ENCODE measurements at places on chromosomes 13 and 19.

DNA sequence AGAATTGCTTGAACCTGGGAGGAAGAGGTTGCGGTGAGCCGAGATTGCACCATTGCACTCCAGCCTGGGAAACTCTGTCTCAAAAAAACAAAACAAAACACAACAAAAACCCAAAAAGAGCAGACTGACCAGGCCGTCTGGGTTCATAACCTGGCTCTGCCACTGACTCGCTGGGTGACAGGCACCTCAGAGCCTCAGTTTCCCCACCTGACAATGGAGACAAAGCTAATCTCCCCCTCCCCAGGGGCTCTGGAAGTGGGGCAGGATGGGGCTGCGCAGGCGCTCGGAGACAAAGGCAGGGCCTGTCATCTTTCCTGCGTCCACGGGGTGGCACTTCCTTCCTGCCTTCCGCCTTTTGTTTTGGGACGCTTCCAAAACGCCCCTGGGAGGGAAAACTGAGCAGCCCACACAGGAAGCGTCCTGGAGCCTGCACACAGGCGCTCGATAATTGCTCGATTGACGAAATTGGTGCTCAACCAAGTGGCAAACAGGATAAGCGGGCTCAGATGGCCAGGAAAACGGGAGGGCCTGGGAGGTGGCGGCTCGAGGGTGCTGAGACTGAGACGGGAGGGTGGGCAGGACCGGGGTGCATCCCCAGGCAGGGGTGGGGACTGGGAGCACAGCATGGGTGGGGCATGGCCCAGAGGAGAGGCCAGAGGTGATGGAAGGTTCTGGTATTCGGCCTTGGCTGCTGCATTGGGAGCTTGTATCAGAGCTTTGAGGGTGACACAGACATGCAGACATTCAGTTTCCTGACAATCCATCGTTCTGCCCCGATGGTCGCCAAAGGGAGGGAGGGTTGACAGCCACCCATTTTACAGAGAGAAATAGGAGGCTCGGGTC lies 17.8 kb downstream of the SPC24 start:
- DNase-seq = peak; percentile 79

DNA sequence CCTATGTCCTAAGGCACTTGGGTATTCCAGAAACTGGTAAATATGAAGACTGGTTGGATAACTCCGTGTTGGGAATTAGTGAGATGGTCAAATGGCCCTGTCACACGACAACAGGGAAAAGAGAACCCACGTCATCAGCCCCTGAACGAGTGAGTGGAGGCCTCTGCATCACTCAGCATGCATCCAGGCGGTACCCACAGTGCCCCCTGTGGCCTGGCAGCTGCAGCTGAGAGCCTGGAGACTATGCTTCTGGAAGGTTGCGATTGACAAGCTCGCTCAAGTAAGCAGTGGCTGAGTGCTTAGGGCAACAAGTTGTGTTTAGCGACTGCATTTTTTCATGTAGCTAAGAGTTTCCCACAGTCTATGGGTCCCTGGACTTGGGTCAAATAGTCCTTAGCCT lies 55.9 kb downstream of the COL4A2 start:
- no peak for DNase-seq

DNA sequence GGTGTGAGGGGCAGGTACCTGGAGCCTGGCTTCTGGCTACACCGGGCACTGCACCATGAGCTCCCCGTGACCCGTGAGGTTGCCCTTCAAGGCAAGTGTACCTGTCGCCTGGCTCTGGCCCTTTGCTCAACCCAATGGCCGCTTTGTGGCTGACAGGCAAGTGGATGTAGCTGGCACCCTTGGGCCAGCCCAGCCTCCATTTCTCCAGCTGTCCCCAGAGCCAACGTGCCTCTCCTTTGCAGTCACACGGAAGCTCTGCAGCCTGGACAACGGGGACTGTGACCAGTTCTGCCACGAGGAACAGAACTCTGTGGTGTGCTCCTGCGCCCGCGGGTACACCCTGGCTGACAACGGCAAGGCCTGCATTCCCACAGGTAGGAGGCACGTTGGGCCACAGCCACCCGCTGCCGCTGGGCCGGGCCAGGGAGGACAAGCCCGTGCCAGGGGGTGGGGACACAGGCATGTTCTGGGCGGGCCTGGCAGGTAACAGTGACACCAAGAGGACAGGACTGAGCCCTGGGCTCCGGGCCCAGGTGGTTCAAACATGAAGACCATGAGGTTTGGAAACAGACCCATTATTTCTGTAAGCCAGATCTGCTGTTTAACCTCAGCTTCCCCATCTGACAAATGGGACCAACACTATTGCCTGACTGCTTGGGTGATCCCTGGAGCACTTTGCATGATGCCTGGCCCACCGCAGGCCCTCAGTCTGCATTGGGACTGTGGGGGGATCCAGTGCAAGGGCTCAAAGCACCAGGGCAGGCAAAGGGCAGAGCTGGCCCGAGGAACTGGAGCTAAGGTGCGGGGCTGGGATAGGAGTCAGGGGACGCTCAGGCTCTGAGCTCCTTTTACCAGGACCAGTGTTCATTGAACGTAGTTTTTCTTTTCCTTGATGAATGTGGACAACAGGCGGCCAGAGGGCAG lies 17.5 kb upstream of the PROZ start:
- DNase-seq = no peak

DNA sequence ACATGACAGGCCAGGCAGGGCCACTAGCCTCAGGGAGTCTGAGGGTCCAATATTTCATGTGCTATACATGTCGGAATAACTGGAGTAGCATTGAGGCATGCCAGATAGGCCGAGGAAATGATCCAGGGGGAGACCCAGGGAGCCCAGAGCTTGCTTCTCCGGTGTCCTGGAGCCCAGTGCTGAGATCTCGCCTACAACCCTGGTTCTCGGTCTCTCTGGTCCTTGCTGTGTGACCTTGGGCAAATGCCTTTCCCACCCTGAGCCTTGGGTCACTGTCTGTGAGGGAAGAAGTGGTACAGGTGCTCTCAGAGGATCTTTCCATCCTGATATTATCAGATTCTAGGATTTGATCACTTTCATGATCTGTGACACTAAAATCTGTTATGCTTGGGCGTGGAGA lies 11.3 kb downstream of the CBLC start:
- DNase-seq = no peak

DNA sequence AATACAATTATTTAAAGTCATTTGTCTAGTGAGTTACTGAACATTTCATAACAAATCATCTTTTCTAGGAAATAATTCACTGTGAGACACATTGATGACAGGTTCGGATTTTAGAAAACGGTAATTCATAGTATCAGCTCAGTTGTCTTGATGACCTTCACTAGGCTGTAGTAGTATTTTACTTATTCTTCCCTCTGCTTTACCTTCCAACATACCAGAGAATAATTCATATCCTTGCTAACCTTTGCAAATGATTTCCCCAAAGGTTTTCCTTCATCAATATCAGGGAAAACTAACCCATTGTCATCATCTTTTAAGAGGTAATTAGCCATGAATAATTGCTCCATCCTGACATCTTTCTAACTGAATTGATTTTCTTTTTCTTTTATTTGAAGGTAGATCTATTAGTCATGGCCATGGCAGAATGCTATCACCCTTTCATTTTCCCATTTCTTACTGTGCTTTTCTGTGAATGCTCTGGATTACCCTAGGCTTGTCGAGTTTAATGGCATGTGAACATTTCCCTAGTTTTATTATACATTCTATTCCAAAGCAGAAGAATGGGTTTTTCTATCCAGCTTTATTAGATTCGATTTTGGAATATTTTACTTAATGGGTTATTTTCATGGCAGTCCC lies 299.2 kb downstream of the OLFM4 start:
- no peak for DNase-seq

DNA sequence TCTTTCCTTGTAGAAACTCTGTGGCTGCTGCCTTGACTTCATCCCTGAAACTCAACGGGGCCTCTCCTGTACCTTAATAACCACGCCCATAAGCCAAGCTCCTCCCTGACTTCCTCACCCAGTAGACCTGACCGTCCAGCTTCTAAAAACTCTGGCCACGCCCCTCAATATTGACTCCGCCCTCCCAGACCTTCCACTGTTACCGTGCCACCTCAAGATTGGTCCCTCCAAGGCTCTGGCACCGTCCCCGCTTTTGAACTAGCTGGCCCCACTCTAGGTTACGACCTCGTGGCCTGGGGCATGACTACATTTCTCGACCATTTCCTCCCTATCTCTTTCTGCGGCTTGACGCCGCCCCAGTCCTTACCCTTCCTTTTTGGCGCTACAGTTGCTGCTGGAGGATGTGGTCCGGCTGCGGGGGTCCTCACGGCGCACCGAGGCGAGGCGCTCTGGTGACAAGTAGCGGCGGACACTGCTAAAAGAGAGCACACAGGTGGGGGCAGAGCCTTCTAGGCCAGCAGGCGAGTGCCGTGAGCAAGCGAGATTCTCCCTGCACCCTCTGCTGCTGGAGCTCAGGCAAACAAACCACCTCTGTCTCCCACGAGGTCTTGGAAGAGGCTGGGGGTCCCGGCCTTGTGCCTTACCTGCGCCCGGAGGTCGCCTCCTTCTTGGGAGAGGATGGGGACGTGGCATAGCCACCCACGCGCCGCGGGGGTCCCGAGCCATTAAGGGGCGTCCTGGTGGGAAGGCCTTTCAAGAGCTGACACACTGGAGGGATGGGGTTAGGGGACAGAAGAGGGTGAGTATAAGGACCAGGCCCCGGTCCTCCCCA lies 2.3 kb upstream of the EML2 start:
- peak; percentile 74 for DNase-seq

DNA sequence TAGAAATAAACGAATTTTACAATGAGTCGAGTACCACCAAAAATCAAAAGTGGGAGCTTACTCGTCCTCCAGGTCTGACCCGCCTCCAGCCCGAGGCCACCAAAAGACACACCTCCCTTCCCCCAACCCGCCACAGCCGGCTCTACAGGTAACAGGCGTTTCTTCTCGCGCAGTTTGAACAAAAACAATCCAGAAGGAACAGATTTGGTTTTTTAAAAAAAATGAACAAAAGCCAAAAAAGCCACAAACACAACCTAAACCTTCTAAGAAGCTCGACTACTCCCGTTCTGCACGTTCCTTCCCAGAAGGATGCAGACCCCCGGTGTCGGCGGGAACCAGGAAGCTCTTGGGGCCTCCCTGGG lies 671 bp downstream of the ZDHHC20 start:
- DNase-seq = peak; percentile 23

- DNase-seq = no peak
These were observed 64.6 kb upstream of the KL start for GRCh38 chr13:32951580-32951979.

DNA sequence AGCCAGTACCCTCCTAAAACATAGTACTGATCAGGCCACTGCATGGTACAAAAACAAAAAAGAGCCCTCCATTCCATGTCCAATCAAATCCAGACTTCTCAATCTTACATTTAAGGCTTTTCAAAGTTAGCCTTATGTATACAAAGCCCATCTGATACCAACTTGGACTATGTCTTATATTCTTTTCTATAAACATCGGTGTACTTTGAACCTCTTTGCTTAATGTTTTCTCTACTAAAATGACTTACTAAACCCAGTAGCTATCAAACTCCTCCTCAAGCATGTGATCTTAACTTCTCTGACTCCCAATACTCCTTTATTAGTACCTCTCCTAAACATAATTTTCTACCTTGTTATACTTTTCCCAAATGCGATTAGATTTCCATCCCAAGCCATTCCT lies 14.8 kb downstream of the TSC22D1 start:
- no peak for DNase-seq

GRCh38 chr13:50537029-50537428 lies 306.5 kb downstream of the DLEU7 start:
- no peak for DNase-seq

DNA sequence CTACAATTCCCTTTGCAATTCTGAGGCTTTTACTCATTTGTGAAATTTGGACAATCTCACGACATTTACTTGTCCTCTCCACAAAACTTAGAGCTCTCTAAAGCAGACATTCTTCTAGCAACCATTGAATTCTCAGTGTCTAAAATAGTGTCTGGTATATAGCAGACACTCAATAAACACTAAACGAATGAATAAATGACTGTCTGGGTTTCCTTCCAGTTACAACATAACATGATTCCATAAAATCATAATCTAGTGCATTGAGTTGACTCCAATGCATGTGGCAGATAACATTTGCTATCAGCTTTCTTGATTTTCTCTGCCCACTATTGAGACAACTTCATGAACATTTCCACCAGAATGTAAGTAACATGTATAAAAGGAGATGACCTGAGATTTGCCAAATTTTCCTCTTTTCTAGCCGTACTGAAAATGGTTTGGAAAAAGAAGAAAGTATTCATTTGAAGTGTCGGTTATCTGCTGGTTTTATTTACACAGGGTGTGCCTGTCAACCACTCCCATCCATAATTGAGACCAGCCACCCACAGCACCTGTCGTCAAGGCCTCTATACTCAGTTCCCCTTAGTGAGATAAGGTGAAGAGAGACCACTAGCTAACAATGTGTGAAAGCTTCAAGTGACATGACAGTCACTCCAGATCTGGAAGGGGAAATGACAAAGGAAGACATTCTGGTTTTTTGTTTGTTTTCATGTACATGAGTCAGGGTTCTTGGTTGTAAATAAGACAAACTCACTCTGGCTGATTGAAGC lies 4.8 kb upstream of the SERP2 start:
- DNase-seq = no peak

GRCh38 chr13:28505543-28506135 lies 10.7 kb upstream of the FLT1 start:
- DNase-seq = no peak

- peak; percentile 84 for DNase-seq
These were observed 32.2 kb downstream of the ZNF136 start for GRCh38 chr19:12194827-12195731.

GRCh38 chr19:45484273-45484945 lies 12.4 kb downstream of the RTN2 start:
- DNase-seq = no peak

GRCh38 chr13:91017031-91017668 lies 330.3 kb upstream of the MIR17HG start:
- DNase-seq = no peak

DNA sequence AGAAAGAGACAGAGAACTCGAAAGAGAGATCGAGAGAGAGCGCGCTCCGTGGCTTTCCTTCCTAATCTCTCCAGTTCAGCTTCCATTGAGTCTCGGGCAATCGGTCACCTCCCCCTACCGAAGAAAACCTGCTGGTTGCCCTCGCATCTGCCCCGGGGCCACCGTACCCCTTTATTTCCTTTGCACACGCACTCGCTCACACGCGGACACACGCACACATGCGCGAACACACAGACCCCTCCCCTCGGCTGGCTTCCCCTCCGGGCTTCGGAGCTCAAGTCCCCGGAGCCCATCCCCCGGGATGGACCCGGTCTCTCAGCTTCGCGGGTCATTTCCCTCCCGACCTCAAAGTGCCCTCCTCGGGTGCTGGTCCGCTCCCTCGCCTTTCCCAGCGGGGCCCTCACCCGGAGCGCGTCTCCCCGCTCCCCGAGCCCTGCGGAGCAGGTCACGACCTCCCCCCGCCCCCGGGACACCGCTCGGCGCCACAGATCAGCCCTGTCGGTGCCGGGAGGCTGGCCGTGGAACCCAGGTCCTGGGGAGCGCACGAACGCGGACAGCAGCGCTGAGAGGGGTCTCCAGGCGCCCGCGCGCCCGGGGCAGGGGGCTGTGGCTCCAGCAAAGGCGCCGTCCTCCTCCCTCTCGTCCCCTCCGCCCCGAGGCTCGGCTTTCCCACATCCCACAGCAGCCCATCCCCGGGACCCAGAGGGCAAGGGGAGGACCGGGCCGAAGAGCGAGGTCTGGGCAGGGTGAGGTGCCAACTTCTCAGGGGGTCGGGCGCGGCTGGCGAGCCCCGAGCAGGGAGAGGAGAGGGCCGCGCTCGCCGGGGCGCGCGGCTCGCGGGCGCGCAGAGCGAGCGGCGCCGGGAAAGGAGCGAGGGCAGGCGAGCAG lies 1.8 kb downstream of the DACH1 start:
- DNase-seq = peak; percentile 54

- DNase-seq = no peak
These were observed 1.1 kb upstream of the CALR start for GRCh38 chr19:12937093-12937926.
